ENCODE measurements at places on chromosomes 4 and X.

DNA sequence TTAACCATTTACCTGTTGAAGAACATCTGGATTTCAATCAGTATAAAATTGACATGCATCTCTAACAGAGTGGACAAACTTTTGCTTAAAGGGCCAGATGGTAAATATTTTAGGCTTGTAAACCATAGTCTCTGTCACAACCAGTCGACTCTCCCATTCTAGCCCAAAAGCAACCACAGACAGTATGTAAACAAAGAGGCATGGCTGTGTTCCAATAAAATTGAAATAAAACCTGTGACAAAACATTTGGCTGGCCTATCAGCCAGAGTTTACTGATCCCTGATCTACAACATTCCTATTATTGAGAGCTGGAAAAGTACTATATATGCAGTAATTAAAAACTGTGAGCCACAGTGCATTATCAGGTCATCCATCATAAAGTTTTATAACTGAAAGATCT is 3.2 kb downstream of the CENPC start:
- DNase-seq: no peak

DNA sequence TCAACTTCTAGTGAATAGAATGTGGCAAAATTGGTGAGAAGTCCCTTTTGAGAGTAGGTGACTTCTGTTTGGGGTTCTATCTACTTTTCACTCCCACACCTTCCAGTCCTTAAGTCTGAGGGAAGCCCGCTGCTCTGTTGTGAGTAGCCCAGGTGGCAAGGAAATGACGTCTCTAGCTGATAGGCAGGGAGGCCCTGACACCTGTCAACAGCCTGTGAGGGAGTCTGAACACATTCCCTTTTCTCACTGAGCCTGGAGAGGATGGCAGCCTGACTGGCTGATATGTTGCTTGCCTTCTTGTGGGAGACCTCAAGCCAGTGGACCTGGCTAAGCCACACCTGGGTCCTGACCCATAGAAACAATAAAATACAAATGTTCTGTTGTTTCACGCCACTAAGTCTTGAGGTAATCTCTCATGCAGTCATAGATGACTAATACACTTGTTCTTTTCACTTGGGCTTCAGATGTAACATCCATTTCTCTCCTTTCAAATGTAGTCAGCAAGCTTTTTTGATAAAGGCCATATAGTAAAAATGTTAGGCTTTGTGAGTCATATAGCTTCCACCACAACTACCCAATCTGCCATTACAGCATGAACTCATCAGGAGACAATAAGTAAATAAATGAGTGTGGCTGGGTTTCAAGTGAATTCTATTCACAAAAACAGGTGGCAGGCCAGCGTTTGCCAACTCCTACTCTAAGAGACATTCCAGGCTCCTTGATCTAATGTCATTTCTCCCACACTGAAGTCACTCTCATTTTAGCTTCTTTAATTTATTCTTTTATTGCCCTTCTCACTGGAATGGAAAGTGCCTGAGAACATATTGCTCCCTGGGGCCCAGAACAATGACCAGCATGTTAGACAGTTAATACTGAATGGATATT is 265.1 kb upstream of the MAD2L1 start:
- DNase-seq: no peak

DNA sequence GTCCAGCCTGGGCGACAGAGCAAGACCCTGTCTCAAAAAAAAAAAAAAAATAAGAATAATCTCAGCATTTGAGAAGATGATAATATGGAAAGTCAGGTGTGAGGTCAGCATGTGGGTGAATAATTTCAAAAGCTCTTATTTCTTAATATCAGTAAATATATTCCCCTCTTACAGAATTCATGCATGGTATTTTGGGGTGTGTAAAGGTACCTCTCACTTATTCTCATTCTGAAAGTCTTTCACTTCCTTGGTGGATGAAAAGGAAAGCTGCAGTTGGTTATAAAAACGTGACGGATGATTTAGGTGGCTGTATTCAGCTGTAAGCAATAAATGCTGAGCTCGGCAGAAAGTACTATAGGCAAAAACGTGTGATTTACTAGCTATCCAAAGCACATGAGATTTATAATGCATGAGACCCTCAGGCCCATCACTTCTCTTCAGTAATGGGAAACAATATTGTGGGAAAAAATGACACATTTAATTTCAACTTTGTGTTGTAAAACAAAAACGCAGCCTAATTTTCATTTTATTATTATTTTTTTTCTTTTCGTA is 353.2 kb upstream of the MAGEB2 start:
- no peak for DNase-seq

- DNase-seq: no peak
Measured at GRCh38 chrX:153667281-153667955, 6.2 kb downstream of the PNCK start.

DNA sequence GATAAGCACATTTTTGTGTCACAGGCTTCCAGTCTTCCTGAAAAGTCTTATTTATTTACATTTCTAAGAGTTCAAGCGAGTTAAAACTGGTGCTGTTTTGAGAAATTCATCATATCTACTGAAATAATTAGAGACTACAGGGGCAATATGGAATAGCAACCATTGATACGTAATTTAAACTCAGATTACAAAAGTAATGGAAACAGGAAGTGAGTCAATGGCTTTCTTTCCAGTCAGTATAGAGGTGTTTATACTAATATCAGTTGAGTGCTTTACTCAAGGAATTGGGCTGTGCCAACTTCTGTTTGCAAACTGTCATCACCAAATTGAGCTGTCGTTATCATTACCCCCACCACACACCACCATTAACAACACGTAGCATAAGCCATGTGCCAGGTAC is 222.7 kb downstream of the COL25A1 start:
- DNase-seq: peak; percentile 22

DNA sequence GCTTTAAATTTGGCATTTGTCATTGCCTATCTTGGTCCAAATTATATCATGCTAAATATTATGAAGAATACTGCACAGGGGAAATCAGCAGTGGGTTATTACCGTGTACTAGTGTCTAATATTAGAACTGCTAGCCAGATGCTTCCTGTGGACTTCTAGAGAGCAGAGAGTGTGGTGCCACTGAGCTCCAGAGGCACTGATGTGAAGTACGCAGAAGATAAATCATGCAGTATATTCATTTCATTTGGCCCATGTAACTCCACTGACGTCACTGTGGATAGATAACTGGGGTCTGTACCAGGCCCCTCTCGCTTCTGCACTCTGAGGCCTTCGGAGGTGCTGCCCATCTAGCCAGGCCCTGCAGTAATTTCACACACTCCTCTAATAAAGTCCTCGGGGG is 80.0 kb downstream of the ALPK1 start:
- DNase-seq: no peak

DNA sequence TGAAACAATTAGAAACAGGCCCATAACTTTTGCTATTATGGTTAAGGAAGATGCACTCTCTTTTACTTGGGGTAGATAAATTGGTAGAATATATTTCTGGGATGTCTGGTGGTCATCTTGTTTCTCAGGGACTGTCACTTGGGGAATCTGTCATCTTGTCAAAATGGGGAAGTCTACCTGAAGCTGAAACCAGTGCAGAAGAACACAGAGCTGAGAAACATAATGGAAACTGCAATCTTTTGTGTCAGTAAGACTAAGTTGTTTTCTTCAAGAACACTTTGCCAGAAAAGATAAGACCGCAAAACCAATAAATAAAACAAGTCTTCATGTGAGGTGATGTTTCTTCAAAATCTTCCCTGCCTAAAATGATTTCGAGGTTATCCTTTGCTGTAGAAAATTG is 92.0 kb downstream of the NAA11 start:
- no peak for DNase-seq

DNA sequence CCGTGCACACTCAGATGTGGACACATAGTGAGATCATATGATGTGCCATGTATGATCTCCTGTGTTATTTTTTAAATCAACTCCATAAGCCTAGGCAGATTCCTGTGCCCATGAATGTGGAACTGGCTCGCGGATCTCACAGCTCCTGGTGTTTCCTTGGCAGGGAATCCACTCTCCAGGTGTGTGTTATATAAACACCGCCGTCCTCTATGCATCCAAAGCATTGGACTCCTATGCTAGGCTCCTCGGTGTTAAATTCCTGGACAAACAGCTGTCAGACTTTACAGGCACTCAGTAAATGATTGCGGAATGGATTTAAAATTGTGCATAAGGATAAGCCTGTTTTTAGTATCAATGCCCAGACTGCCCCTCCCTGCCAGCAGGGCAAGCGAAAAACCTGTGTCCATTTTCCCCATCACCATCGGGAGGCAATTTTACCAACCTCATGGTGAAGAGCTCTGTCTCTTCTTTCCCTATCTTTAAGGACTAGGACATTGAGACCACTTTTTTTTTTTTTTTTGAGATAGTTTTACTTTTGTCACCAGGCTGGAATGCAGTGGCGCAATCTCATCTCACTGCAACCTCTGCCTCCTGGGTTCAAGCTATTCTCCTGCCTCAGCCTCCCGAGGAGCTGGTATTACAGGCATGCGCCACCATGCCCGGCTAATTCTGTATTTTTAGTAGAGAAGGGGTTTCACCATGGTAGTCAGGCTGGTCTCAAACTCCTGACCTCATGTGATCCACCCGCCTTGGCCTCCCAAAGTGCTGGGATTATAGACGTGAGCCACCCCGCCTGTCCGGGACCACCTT is 23.6 kb upstream of the GPR78 start:
- DNase-seq: peak; percentile 67

GRCh38 chrX:129577877-129578276 is 37.8 kb downstream of the OCRL start:
- DNase-seq: no peak

GRCh38 chr4:81455897-81456296 is 15.8 kb downstream of the RASGEF1B start:
- DNase-seq: no peak

GRCh38 chr4:33369446-33369845 is 2649.3 kb downstream of the PCDH7 start:
- DNase-seq: peak; percentile 8

GRCh38 chr4:34512616-34513015 is 1731.7 kb downstream of the ARAP2 start:
- DNase-seq: no peak

GRCh38 chr4:7330811-7331681 is 103.7 kb downstream of the PSAPL1 start:
- no peak for DNase-seq

Measured in fibroblast of skin of scalp (primary cell).